ENCODE measurements at places on chromosomes 7 and 10.
A peak's percentile ranks its signal among the peaks of the same experiment; 100 is the strongest.

- no peak for DNase-seq
- H3K4me1 ChIP-seq: 0 out of 2 replicates have a peak, but pooled peaks cover 13% of the 10 kb centered on the region
- no peak overlapping the region for H3K4me3 ChIP-seq
Observed at GRCh38 chr7:39754326-39755120, 131.2 kb downstream of the RALA start.

DNA sequence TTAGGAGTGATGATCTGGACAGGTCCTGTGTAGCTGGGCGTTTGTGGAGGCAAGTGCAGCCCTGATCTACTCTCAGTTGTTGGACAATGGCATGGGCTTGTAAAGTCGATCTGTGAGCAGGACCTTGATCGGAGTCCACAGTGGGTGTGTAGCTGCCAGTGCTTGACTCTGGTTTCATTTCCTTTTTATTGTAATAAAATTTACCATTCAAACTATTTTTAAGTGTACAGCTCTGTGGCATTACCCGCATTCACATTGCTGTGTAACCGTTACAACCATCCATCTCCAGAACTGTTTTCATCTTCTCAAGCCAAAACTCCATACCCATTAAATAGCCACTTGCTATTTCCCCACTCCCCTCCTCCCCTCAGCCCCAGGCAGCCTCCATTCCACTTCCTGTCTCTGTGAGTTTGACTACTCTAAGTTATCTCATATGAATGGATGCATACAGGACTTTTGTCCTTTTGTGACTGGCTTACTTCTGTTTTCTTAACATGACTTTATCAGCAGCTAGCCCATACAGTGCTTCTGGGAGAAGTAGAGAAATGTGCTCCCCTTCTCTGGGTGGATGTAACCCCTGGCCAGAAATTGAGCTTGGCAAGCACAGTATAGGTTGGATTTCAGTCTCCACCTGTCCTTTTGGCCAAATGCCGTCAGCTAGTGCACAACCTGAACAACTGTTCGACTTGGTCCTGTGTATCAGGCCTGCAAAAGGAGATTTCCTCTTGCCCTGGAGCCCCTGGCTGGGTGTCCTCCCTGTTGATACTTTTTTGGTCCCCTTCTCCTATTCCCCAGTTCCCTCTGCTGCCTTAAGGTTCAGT lies 180.0 kb downstream of the LRMDA start:
- no peaks in the 10 kb centered on the region for H3K27me3 ChIP-seq
- no peak for DNase-seq
- no peak overlapping the region for H3K27ac ChIP-seq
- no peak overlapping the region for H3K4me3 ChIP-seq
- H3K36me3 ChIP-seq: no peaks in the 10 kb centered on the region

- peaks cover 13% of the 10 kb centered on the region for H3K4me1 ChIP-seq
- H3K27me3 ChIP-seq: peaks cover 6% of the 10 kb centered on the region
- DNase-seq: peak; percentile 45
- H3K4me3 ChIP-seq: no peak overlapping the region
- no peak overlapping the region for H3K27ac ChIP-seq
Observed at GRCh38 chr10:71132321-71132810, 80.0 kb upstream of the UNC5B start.

DNA sequence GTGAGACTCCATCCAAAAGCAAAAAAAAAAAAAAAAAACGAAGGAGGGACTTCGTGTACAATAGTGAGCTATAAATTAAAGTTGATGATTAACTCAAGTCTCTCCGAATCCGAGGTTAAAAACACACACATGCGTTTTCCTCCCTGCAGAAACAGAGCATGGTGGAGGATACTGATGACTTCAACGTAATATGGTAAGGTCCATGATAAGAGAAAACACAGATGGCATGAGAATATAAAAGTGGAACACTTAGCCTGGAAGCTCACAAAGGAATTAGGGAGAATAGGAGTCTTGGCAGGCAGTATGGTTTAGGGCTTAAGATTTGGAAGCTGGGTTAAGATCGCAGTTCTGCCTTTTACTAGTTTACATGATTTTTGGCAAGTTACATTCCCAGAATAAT lies 20.1 kb upstream of the GSTK1 start:
- H3K27ac ChIP-seq: no peak overlapping the region
- no peaks in the 10 kb centered on the region for H3K27me3 ChIP-seq
- H3K4me3 ChIP-seq: no peak overlapping the region
- H3K36me3 ChIP-seq: no peaks in the 10 kb centered on the region

GRCh38 chr7:101687791-101688182 lies 58.7 kb upstream of the MYL10 start:
- H3K36me3 ChIP-seq: no peaks in the 10 kb centered on the region
- no peak overlapping the region for H3K27ac ChIP-seq
- H3K4me1 ChIP-seq: no peaks in the 10 kb centered on the region

DNA sequence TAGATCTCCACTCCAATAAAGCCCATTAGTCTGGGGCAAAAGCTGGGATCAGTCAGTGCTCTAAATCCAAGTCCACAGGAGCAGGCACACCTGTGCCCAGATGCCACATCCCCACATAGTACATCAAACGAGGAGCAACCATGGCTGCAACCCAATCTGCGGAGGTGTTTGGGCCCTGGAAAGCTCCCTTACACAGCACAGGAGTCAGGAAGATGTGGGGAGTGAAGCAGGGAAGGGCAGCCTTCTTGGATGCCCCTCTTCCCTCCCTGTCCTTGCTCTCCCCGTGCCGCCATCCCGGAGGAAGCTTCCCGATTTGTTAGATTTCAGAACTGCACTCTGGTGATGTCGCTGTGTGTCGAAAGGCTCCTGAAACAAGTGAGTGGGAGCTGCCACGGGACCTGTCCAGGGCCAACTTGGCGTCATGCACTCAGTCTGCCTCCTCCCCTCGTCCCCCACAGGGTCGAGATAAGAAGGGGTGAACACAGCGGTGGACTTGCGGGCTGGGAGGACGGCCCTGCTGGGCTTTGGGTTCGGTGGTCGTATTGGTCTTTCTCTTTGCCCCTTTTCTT lies 230.6 kb upstream of the GRB10 start:
- H3K36me3 ChIP-seq: no peaks in the 10 kb centered on the region
- no peak overlapping the region for H3K4me3 ChIP-seq
- no peak for DNase-seq
- peaks cover 16% of the 10 kb centered on the region for H3K4me1 ChIP-seq
- peaks cover 31% of the 10 kb centered on the region for H3K27me3 ChIP-seq
- H3K27ac ChIP-seq: no peak overlapping the region

DNA sequence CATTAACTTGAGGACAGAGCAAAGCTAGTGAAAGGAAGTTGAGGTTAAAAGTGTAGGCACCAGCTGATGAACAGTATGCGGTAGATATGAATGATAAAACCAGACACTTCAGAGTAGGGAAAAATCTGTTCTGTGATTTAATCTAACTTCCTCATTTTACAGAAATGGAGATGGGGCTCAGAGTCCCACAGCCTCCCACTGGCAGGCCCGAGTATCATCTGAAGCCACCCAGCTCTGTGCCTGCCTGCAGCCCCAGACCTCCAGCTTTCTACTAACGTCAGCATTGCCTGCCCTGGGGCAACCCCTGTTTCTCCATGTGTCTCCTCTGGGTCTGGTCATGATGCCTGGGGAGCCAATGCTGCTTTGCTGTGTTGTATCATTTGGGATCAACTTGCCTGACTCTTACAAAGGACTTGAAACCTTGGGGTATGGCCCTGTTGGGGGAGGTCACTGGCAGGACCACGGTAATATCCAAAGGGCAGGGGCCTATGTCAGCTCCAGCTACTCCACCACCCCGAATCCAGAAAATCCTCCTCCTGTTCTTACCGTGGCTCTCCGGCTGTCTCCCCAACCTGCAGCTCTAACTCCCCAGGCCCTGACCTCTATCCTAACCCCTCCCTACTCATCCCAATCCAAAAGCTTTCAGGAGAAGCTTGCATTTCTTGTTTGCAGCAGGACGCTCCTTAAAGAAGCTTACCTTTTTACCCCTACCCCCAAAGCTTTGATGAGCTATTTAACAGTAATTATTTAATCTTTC lies 56.2 kb upstream of the NPY start:
- no peak overlapping the region for H3K27ac ChIP-seq
- H3K27me3 ChIP-seq: no peaks in the 10 kb centered on the region
- peak; percentile 75 for DNase-seq
- no peaks in the 10 kb centered on the region for H3K36me3 ChIP-seq
- no peak overlapping the region for H3K4me3 ChIP-seq

- no peak overlapping the region for H3K27ac ChIP-seq
- H3K36me3 ChIP-seq: peaks cover 56% of the 10 kb centered on the region
- no peak overlapping the region for H3K4me3 ChIP-seq
- DNase-seq: no peak
- no peaks in the 10 kb centered on the region for H3K27me3 ChIP-seq
- H3K4me1 ChIP-seq: no peaks in the 10 kb centered on the region
Observed at GRCh38 chr7:5226921-5227785, 37.1 kb downstream of the WIPI2 start.

DNA sequence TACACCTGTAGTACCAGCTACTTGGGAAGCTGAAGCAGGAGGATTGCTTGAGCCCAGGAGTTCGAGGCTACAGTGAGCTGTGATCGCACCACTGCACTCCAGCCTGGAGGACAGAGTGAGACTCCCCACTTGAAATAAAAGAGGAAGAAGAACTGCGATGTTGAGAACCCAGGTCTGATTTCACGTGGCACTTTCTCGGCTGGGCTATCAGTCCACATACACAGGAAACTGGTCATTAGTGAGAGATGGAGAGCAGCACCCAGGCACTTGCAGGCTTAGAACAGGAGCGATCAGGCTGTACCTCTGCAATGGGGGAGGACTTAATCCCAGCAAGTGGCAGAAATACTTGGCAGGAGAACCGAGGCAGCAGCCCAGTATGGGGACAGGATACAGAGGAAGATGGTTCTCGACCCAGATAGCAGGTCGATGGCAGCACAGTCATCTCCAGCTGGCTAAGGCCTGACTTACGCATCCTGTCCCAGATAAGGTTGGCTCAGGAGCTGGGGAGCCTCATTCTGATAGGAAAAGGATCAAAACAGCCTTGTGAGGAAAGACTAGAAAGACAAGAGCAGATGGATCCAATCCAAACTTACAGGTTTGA lies 487.7 kb upstream of the AUTS2 start:
- H3K27me3 ChIP-seq: no peaks in the 10 kb centered on the region
- no peak overlapping the region for H3K4me3 ChIP-seq
- no peak for DNase-seq

DNA sequence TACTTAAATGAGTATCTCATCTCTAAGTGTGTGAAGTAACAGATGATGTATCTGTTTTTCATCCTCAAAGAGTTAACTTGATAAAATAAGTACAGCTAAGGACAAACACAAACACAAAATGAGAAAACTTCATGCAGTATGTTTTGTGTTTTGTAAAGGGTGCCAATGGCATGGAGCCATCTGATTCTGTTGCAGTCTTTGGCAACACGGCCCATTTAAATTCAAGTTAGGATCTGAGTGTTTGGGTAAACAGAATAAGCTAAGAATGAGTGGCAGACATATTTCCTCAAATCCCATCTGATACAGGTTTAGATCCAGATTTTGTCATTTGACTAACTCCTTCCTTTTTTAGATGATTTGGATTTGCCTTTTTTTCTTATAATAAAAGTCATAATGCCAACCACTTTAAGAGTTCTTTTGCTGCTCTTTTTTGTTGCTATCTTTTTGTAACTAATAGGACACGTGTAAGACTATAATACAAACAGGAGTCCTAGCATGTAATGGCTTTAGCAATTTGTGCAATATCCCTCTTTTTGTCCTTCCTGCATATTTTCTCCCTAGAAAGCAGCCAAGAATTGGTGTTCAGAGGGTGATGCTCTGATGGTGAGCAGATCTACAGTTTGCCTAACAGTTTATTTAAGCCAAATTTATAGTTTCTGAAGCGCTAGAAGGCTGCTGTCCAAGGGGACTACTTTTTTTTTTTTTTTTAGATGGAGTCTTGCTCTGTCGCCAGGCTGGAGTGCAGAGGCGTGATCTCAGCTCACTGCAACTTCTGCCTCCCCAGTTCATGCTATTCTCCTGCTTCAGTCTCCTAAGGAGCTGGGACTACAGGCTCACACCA lies 18.9 kb upstream of the ACTA2 start:
- peaks cover 6% of the 10 kb centered on the region for H3K4me1 ChIP-seq
- H3K4me3 ChIP-seq: no peak overlapping the region
- no peak overlapping the region for H3K27ac ChIP-seq
- DNase-seq: no peak
- H3K27me3 ChIP-seq: no peaks in the 10 kb centered on the region
- no peaks in the 10 kb centered on the region for H3K36me3 ChIP-seq

- DNase-seq: no peak
- H3K27me3 ChIP-seq: no peaks in the 10 kb centered on the region
- H3K4me1 ChIP-seq: peaks cover 34% of the 10 kb centered on the region
Observed at GRCh38 chr7:18357691-18358090, 137.9 kb upstream of the HDAC9 start.

- H3K4me1 ChIP-seq: peaks cover 6% of the 10 kb centered on the region
- no peak overlapping the region for H3K27ac ChIP-seq
- H3K4me3 ChIP-seq: no peak overlapping the region
Observed at GRCh38 chr10:59104186-59104585, 72.3 kb upstream of the PHYHIPL start.

DNA sequence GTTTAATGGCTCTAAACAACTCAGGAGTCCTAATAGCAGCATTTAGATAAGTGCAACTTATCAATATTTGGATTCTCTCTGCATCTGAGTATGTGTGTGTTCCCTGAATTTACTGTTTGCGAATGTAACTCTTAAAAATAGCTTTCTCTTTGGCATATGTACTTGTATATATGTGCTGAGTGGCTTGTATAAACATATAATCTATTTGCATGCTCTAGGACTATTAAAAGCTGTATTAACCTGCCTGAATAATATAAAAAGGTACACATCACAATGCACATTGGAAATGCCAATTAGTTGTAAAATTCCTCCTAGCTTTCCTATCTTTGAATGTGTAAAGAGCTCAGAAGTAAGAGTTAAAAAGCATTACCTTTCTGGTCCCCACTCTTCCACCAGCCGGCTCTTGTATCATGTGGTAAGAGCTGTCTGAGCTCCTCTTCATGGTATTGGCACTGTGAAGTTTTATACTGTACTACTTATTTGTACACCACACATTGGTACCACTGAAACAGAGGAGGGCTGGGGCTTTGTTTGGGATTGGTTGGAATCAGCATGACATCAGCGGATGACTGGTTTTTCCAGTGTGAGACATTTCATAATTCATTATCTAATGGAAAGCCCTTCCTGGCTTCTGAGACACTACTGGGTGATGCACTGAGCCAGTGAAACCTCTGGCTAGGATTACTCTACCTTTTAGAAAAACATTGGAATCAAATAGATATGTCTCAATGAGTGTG lies at the start of gene INHBA:
INHBA (minus strand) TSS at position 456 of the 737 bp plus-strand sequence. CDS start 2,716 bp downstream, outside the sequence.
- peak within 1 kb of the TSS; percentile 58 for H3K4me3 ChIP-seq
- H3K27me3 ChIP-seq: no peaks in the 10 kb centered on the region

- no peak for DNase-seq
- peak overlapping the region; percentile 66 for H3K4me3 ChIP-seq
- peaks cover 8% of the 10 kb centered on the region for H3K4me1 ChIP-seq
- no peaks in the 10 kb centered on the region for H3K27me3 ChIP-seq
- peak overlapping the region; percentile 95 for H3K27ac ChIP-seq
- H3K36me3 ChIP-seq: peaks cover 12% of the 10 kb centered on the region
Observed at GRCh38 chr7:101216860-101217387, 457 bp downstream of the PLOD3 start.

Measured in SK-N-SH (cell line).